ENCODE measurements at places on chromosomes 6 and 20.

DNA sequence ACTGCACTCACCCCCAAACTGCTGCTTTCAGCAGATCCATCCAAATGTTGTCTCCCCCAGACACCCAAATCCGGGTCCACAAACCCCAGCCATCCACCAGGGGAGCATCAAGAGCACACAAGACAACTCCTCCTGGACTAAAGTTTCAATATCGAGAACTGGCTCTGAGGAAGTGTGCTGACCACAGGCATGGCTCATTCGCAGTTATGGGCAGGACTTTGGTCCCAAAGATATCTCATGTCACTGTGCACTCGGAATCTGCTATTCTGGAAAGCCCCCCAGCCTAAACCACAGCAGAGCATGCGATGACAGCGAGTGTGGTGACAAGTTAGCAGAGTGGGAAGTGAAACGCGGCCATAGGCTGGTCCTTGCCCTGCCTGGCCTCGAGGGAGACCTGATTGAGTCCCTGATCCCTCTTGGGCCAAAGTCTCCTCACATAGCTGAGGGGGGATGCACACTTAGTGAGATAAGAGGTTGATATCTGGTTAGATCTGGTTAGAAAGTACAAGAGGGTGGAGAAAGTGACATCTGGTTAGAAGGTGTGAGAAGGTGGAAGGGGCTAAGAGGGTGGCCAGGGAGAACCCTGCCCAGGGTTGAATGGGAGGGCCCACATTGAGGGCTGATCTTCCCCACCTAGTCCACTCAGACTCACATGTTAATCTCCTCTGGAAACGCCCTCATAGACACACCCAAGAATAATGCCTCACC, 149.7 kb downstream of the MRPL14 start:
- no peak for DNase-seq

GRCh38 chr6:41497994-41498393, 48.2 kb upstream of the FOXP4 start:
- DNase-seq = no peak

- no peak for DNase-seq
Measured at GRCh38 chr6:46312654-46313053, 141.9 kb upstream of the ENPP5 start.

GRCh38 chr6:13428583-13429405, 58.6 kb downstream of the GFOD1 start:
- DNase-seq = no peak

DNA sequence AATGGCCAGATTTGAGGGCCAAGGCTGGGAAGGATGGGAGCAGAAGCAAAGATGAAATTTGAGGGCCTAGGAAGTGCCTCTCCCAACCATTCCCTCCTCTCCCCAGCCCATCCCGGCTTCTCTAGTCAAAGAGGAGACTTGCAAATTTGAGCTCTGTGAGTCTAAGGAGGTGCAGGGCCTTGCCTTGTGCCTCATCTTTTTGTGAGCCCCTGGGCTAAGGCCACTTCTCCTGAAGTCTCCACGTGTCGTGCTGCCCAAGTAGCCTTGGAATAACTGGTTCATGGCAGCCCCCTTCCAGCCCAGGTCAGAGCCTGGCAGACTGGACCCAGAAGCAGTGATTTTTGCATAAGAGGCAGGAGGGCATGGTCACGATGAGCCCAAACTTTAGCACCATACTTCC, 6.7 kb downstream of the PTGIS start:
- DNase-seq = no peak

Measured in stimulated activated CD8-positive, alpha-beta memory T cell treated with anti-CD3 and anti-CD28 coated beads, Interleukin-4, amount 100 ng/mL, for 4 hours (primary cell).